ENCODE measurements at places on chromosomes 11 and 22.

DNA sequence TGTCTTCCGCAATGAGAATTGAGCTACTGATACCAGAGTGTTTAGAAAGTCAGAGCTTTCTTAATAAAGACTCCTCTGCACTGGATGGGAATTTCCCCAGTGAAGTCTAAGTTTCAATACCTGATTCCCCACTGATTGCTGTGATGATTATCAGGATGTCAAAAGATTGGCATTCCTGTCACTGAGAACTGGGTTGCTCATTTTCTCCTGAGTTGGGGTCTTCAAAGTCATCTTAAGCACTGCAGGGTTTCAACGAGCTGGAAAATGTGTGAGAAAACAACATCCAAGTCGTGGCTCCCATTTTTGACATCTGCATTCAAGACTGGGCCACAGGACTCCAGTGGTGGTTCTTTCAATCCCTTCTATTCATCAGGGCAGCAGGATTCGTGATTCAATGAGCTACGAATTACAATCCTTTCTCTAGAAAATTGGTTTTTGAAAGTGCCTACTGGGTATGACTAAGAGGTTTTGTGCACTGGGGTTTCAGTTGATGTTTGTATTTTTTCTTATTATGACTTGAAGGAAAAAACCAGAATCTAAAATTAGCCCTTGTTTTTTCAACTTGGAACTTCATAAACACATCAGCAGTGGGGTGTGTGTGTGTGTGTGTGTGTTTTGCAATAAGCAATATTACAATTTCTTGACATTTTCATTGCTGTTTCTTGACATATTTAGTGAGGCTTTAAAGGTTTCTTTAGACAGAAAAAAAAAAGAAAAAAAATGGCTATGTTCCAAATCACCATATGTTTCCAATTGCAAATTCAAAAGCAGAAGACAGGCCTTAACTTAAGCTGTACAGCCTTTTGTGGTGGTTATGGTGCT, 233.0 kb downstream of the FAM76B start:
- no peak for DNase-seq

GRCh38 chr11:117931971-117932370, 2.8 kb upstream of the TMPRSS13 start:
- peak; percentile 20 for DNase-seq

DNA sequence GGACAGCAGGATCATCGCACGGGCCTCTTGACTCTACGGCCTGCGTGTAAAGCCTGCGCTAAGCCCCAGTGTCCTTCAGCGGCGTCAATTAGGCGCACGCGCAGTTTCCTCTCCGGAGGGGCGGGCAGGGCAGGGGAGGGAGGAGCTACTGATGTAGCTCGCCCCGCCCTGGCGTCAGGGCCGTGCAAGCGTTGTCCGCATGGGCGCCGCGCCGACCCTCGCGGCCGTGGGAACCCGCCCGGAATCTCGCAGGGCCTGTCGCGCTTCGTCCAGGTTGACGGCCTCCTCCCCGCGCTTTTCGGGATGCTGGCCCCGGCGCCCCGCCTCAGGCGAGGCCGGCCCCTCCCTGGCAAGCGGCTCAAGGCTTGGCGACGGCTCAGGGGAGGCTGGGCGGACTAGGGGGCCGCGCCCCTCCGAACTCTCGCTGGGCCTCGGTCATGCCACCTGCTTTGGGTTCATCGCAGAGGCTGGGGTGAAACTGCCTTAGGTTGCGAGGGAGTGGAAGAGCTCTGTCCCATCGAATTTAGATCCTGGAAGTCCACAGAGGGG, 61.1 kb downstream of the ST3GAL4 start:
- peak; percentile 65 for DNase-seq

GRCh38 chr11:86064220-86064803, 4.6 kb downstream of the PICALM start:
- DNase-seq: no peak

DNA sequence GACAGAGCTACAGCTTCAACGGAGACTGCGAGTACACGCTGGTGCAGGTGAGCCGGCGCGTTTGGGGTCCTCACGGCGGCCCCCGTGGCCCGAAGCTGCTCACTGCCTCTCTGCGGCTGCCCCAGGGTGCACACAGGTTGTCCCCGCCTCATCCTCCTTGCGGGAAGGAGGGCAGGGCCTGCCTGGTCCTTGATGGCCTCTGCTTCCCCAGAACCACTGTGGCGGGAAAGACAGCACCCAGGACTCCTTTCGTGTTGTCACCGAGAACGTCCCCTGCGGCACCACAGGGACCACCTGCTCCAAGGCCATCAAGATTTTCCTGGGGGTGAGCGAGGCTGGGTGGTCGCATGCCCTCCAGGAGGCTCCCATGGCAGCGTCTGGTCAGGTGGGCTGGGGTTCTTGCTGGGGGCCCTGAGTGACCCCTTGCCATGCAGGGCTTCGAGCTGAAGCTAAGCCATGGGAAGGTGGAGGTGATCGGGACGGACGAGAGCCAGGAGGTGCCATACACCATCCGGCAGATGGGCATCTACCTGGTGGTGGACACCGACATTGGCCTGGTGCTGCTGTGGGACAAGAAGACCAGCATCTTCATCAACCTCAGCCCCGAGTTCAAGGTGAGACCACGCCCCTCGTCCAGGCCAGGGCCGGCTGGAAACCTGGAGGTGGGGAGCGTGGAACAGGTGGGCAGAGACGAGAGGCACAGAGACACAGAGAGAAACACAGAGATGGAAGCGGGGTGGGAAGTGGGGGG, 19.4 kb downstream of the MUC5AC start:
- DNase-seq: no peak

DNA sequence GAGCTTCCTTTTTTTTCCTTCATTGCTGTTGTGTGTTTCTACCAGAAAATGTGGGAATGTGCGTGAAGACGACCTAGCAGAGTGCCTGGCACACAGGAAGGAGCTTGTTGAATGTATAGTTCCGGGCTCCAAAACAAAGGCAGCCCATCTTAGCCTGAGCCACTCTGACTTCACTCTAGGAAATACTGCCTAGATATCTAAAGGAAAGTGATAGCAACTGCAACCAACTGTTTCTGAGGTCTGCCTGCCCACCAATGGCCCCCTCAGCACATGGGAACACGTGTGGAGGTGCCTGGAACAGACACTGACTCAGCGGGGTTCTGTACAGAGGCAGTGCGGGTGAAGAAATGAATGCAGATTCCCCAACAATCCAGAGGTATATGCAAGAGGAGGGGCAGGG, 14.7 kb upstream of the XBP1 start:
- no peak for DNase-seq

- peak; percentile 41 for DNase-seq
Observed at GRCh38 chr22:48828688-48829087, 999.0 kb downstream of the BRD1 start.

DNA sequence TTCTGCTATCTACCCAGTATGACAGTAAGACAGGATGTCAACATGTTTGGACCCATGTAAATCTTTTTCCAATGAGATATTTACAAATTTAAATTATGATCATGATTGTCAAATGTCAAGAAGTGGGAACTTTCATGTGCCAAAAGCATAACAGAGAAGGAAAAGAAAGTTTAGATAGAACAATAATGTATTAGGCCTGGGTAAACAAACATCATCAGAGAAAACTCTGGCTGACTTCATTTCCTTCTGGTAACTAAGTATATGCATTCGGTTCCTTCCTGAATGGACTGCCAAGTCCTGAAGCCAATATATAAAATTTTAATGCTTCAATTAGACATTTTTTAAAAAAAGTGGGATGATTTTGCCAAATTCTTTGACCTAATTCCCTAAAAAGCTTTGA, 16.5 kb downstream of the RNF141 start:
- no peak for DNase-seq

DNA sequence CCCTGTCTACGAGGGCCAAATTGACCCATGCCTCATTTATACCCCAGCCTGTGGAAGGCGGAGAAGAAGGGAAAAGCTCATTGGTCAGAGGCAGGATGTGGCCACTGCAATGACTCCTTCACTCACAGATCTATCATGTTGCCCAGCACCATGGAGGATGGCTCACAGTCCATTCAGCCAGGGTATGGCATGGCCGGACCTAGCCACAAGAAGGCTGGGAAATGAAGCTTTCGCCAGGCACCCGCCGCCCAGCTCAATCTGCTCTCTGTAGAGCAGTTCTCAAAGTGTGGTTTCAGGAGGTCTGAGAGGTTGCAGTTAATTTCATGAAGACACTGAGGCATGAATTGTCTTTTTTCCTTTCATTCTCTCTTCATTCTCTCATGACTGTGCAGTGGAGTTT, 40.6 kb upstream of the LINC01488 start:
- no peak for DNase-seq

- peak; percentile 62 for DNase-seq
Observed at GRCh38 chr11:118002541-118003423, 16.6 kb downstream of the IL10RA start.

GRCh38 chr11:64341851-64342791, 2.1 kb downstream of the CCDC88B start:
- peak; percentile 81 for DNase-seq

DNA sequence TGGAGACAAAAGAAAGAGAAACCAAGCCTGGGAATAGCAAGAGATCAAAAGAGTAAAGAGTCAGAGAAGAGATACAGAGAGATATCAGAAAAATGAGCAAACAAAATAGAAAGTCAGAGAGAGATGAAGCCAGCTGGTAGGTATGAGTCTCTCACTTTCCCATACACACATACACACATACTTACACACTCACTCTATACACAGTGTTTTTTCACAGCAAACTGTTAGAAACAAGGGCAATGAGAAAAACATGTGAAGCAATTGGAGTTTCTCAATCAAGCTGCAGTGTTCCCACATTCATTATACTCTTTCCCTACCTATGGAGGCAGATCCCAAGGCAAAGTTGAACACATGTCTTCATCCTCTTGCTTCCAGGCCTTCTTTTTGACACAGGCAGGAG, 2.6 kb upstream of the NLRP10 start:
- no peak for DNase-seq

DNA sequence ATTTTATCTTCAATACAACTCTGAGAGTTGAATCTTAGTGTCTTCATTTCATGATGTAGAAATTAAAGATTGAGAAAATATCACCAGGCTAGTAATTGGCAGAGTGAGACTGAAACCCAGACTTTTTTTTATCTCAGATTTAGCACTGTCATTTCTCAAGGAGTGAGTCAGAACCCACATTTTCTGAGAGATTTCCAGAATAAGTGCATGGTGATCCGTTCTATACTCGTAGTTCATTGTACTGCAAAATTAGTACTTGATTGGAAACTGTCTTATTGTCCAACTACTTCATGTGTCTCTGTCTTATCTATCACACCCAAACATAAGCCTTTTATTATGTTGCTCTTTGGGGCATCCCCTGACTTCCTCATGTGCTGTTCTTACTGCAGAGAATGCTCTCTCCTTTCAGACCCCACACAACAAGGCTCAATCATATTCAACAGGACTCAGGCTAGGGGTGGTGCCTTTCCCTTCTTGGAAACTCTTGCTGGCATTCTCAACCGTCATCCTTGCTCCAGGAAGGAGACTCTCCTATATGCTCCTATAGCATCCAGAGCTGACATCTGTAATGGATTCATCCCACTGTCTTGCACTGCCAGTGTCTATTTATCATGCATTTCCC, 76.7 kb upstream of the BLID start:
- DNase-seq: no peak

GRCh38 chr11:33383075-33383919, 126.1 kb downstream of the HIPK3 start:
- DNase-seq: no peak

- no peak for DNase-seq
Observed at GRCh38 chr11:60924906-60925853, 920 bp downstream of the TMEM132A start.

DNA sequence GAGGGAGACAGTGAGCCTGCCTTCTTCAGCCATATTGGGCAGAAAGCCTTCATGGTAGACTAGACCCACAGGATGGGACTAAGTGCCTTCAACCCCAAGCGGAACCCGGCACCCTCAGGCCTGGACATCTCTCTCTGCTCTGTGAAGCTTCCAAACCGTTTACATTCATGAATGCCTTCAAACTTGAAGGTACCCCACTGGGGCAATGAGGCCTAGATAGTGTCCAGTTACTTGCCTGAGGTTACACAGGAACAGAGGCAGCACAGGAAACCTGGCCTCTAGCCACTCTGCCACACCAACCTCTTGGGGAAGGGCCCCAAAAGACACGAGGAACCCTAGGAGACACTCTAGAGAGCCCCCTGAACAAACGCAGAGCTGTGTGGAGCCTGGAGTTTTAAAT, 14.5 kb upstream of the CYP2R1 start:
- no peak for DNase-seq

GRCh38 chr11:130999992-131000770, 83.9 kb upstream of the SNX19 start:
- no peak for DNase-seq

GRCh38 chr11:7532405-7533145, 18.8 kb downstream of the PPFIBP2 start:
- DNase-seq: no peak

- no peak for DNase-seq
Observed at GRCh38 chr11:2098691-2099515, 40.3 kb downstream of the IGF2 start.

DNA sequence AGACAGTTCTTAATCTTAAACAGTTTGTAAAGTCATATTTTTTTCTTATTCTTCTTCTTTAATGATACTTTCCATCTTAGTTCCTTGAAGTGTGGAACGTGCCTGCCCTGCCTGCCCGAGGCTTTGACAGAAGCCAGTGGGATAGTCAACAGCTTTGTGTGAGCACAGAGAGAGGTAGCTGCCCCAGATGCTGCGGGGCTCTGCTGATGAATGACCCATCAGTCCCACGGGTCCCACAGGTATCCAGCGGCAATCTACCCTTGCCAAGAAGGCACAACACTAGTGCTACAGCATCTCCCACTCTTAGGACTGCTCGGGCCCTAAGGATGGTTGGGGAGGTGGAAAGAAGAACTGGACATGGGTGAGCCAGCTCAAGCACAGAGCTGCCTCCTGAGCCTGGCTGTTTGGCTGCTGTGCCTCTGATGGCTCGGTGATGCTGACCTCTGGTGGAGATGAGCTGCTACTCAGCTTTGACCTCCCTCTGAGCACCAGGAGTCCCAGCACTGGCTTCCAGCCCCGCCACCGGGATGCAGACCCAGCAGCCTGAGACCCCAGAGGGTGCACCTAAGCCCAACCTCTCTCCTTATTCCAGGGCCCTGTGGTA, 11.8 kb upstream of the APLNR start:
- DNase-seq: no peak

DNA sequence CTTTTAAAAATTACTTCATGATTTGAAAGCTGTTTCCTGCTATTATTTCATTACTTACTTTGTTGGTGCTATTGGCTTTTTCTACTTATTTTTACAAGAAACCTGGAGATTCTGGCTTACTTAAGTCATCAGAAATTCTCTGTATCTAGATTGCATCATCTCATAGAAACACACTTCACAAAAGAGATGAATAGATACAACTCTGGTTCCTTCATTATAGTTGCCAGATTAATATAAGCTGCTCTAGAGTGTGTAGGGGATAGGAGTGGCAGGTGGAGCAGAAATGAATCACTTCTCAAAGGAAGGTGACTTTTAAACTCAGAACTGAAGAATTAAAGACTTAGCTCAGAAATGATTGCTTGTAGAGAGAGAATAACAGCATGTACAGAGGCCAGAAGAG, 20.0 kb downstream of the CYP2R1 start:
- DNase-seq: no peak

- no peak for DNase-seq
Observed at GRCh38 chr11:66978717-66979116, 3.6 kb downstream of the C11orf86 start.

GRCh38 chr22:45781966-45782365, 110.3 kb downstream of the ATXN10 start:
- DNase-seq: no peak

GRCh38 chr22:32752816-32753520, 48.5 kb upstream of the TIMP3 start:
- DNase-seq: no peak
